ENCODE measurements at places on chromosomes 1 and 21.

DNA sequence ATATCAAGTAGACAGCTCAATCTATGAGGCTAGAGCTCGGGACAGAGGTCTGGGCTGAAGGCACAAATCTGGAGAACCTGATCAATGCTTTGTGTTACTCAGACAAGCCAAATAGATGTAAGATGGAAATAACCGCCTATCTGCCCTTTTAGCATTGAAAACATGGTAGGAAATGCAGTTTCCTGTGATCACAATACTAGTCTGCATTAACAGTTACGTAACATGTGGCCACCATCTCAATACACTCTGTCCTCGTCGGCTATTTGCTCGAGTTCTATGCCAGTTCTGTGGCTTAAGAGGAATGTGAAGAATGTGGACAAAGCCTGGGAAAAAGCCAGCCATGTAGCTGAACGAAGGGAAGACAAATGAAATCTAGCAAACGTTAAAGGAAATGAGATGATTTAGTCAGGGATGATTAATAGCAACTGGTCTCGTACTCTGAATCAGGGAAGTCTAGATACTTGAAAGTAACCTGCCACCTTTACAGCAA is 73.3 kb downstream of the HSF2BP start:
- no peak for DNase-seq

DNA sequence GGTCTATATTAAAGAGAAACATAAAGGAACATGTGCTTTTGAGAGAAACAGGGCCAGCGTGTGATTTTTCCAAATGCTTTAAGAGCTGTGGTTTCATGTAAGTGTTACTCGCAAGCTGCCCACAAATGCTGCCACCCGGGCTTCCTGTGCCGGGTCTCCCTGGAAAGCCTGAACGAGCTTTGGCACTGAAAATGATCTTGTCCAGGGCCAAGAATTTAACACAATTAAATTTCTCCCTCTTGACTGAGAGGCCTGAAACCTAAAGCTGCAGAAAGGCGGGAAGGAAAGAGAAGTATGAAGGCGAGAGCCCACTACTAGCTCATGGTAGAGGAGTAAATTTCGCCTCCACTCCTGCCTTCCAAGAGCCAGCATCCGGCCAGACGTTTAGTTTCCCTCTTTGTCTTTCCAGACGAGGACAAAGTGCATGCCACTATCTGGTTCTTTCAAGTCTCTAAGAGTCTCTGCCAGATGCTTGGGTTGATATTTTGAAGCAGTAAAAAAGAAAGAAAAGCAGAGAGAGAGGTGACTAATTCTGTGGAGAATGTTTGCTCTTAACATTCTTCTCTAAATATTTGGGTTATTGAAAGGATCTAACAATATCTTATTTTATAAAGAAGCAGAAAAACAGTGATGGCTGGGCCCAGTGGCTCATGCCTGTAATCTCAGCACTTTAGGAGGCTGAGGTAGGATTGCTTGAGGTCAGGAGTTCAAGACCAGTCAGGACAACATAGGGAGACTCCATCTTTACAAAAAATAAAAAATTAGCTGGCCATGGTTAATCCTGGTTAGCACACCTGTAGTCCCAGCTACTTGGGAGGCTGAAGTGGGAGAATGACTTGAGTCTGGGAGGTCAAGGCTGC is 100.0 kb upstream of the HNRNPU start:
- DNase-seq = peak; percentile 42

DNA sequence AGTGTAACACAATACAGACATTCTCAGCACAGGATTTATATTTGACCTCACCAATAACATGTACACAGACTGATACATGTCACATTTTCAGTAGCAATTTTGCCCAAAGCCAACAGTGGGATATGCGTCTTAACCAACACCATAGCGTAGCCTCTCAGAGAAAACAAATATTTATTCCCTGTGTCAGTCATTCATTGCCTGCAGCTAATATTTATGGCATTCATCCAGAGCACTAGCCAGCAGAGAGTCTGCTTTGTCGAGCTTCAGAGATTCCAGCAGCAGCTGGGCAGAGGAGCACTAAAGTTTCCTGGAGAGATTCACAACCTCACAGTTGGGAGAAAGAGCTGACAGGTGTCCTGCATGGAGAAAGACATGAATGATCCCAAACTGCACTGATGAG is 400.7 kb upstream of the DAB1 start:
- DNase-seq = no peak

- peak; percentile 31 for DNase-seq
These were observed 16.7 kb downstream of the CELA2B start for GRCh38 chr1:15492596-15492995.

DNA sequence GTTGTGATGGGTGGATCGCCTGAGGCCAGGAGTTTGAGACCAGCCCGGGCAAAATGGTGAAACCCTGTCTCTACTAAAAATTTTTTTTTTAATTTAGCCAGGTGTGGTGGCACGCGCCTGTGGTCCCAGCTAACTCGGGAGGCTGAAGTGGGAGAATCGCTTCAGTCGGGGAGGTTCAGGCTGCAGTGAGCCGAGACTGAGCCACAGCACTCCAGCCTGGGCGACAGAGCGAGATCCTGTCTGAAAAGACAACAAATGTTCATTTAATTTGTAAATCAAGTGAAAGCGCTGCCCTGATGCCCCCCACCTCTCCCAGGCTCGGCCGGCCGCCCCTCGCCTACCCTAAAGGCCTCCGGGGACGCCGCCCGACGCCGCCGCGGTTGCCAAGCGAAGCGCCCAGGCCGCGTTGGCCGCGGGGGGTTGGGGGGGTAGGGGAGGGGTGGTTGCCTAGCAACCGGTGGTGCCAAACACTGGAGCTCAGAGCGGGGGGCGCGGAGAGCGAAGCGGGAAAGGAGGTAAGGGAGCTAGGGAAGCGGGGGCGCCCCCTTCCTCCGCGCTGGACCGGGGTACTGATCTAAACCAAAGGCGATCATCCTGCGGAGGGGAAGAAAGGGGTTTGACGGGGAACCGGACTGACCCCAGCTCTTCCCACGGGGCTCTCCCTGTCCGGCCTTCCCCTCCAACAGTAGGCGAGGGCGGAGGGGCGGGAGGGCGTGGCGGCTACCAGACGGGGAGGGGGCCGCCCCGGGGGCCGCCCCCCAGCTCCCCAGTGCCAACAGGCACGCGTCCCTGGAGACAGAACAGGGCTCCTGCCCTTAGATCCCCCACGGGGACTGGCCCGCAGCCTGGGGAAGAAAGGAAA is at the start of gene TEKT2:
Gene TEKT2, plus strand, starts transcription at position 460 of the 862 bp plus-strand sequence. CDS start 828 bp downstream, outside the sequence.
- DNase-seq = peak; percentile 78

- no peak for DNase-seq
These were observed 6.1 kb downstream of the NUP210L start for GRCh38 chr1:154148807-154149206.

DNA sequence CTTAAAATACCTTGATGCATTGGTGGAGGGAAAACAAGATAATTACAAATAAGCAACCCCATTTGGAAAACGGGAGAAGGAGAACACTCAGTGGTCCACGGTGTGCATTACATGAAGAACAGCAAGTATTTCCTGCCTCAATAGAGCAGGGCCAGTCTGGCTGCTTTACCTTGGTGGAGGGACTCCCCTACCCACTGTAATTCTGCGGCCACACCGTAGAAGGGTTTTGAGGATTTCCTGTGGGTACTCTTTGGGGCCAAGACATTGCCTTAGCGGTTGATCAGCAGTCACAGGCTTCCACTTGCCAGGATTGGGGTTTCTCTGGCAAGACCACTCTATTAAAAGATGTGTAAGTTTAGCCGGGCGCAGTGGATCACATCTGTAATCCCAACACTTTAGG is 16.3 kb upstream of the TMEM54 start:
- no peak for DNase-seq

All from BE2C (cell line).